Non-pigmented ciliary epithelial cell (primary cell): ENCODE measurements at places on chromosomes 5 and 9.

DNA sequence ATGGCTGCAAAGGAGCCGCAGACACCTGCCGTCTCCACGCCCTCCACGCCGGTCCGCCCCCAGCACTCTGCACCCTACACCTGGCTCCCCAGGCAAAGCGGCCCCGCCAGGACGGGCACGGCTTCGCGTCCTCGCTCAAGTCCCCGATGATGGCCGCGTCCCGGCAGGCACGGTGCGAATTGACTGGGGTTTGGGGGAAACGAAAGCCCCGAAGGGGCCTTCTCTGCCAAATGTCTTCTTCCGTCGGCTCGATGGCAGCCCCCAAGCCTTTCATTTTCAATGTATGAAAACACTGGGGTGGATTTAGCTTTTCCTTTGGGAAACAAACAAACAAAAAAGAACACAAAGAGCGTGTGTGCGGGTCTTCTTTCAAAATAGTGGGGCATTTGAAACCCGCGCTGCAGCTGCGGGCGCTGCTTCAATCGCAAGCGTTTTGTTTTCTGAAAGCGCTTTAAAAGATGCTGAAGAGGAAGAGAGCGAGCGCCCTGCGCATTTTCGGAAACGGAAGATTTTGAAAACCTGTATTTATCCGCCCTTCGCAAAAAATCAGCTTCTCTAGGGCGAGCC, 160.0 kb downstream of the RMI1 start:
- no peak for DNase-seq

- peak; percentile 27 for DNase-seq
These were observed 92.6 kb downstream of the CHSY3 start for GRCh38 chr5:129996896-129997295.

- no peak for DNase-seq
These were observed 25.9 kb downstream of the HOMER1 start for GRCh38 chr5:79488058-79488457.

DNA sequence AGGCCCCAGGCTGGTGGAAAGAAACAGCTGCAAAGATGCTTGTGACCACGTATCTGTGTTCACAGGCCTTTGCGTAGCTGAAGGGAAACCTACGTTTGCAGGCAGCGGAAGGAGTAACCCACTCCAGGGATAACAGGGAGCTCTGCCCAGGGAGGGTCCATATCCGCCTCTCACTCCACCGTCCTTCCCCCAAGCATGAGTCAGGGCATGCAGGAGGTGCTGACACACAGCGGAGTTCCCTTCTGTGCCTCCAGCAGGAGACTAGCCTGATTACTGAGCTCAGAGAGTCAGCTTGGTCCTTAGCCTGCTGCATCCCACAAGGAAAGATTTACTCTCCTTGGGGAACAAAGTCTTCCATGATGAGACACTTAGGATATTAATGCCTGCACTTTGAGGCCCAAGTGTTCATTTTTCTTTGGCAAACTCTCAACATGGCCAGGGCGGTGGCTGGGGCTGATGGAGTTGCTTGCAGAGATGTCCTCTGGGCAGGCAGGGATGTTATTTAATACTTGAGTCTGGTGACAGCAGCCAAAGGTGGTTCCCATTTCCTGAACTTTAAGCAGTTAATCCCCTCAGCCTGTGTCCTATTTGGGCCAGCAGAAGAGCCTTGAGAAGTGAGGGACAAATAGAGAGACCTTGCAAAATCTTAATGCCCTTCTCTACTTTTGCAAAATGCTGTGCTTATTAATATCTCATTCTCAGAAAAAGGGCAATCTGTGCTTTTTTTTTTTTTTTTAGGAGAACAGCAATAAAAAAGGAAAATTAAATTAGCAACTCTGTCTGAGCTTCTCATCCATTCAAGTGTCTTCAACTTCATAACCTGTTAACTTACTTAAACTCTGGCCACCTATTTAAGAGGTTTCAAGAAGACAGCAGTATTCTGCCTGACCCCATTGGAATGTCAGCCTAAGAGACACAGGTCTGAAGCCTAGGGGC, 222.1 kb downstream of the HSPA4 start:
- peak; percentile 41 for DNase-seq

DNA sequence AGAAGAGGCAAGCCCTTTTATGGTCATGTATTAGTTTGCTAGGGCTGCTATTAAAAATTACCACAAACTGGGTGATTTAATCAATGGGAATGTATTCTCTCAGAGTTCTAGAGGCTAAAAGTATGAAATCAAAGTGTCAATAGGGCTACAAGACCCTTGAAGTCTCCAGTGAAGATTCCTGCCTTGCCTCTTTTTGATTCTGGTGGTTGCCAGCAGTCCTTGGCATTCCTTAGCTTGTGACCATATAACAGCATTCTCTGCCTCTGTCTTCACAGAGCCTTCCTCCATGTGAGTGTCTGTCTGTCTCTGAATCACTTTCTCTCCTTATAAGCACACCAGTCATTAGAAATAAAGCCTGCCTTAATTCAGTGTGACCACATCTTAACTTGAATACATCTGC, 282.7 kb downstream of the KCNN2 start:
- DNase-seq = no peak
